Activated T-helper 1 cell treated with anti-CD3 and anti-CD28 coated beads, Interleukin-12 subunit alpha, Interleukin-12 subunit beta, Interleukin-2, Interleukin-4 antibody, amounts not matched to agents 30 ng/mL and 10 ng/mL and 1 ng/mL, durations not matched to agents 14 hours and 24 hours and 36 hours (primary cell): ENCODE measurements at places on chromosomes 7 and 10.
A peak's percentile ranks its signal among the peaks of the same experiment; 100 is the strongest.

DNA sequence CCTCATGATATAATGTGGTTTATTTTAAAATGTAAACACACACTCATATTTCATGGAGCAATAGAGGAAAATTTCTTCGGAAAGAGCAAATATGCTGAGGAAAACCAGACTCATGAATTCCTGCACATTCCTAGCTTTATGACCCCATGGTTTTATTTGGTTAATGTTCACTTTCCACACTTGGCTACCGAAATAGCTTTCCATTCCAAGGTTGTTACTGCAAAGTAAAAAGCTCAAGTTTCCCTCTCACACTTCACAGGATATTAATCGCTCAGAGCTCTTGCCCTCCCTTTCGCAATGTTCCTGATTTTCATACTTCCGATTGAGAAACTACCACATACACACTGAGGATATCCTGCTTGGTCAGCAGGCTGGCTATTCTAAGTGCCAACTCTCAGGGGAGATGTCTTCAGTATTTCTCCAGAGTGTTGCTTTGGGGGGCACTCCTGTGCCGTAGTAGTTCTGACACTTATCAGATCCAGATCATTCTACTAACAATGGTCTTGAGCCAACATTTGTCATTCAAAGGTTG is 77.5 kb upstream of the STEAP1B start:
- peaks cover 15% of the 10 kb centered on the region for H3K4me1 ChIP-seq
- peaks cover 3% of the 10 kb centered on the region for H3K36me3 ChIP-seq
- no peak for DNase-seq
- H3K27me3 ChIP-seq: peaks cover 30% of the 10 kb centered on the region

DNA sequence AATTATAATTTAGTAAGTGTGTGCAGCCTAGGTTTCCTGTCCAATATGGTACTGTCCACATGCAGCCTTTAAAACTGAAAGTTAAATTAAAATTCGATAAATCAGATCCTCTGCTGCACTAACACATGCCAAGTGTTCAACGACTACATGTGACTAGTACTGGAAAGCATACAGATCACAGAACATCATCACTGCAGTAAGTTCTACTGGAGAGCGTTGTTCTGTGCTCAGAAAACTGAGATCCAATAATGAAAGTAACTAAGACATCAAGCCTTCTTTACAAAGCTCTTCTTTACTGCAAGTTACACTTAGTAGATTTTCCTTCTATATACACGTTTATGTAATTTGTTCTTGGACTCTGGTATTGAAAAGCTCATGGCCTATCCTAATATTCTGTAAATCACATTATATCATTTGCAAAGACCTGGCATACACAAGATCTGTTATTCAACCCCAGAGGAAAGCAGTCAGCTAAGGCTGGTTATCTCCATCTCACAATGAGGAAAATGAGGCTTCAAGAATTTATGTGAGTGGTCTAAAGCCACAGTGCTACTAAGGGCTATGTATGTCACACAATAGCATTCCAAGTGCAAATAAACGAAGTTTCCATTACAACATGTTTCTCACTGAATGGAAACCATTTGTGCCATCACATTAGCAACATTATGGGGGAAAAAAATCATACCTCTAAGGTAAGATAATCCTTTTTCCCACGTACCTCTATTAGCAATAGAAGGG is 77.6 kb downstream of the VPS41 start:
- no peak overlapping the region for H3K4me3 ChIP-seq
- DNase-seq: no peak
- H3K27me3 ChIP-seq: peaks cover 2% of the 10 kb centered on the region
- peaks cover 3% of the 10 kb centered on the region for H3K36me3 ChIP-seq
- no peaks in the 10 kb centered on the region for H3K4me1 ChIP-seq

DNA sequence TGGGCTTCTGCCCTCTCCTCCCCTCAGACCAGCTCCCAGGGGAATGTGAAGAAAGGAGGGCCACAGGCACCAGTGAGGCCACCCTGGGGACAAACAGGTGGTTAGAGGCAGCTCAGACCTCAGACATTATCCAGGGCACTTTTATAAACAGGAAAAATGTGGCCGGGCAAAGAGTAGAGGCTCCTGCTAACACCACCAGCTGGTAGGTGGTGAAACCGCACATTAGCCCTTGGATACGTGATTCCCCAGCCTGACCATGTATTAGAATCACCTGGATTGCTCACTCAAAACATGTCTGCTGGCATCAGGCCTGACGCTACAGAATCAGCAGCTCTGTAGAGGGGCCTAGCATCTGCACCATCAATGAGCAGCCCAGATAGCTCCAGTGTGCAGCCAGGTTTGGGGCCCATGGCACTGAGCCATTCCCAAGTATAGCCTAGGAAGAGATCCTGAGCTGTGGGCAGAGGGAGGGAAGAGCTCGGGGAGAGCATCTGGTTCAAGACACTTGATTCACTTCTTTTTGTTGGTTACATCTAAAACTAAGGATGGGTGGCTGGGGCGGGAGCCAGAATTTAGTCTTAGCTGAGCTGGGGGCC is 37.1 kb downstream of the GPR26 start:
- H3K36me3 ChIP-seq: no peaks in the 10 kb centered on the region
- H3K27ac ChIP-seq: no peak overlapping the region
- H3K4me3 ChIP-seq: no peak overlapping the region
- H3K27me3 ChIP-seq: peaks cover 5% of the 10 kb centered on the region
- no peaks in the 10 kb centered on the region for H3K4me1 ChIP-seq
- DNase-seq: no peak

DNA sequence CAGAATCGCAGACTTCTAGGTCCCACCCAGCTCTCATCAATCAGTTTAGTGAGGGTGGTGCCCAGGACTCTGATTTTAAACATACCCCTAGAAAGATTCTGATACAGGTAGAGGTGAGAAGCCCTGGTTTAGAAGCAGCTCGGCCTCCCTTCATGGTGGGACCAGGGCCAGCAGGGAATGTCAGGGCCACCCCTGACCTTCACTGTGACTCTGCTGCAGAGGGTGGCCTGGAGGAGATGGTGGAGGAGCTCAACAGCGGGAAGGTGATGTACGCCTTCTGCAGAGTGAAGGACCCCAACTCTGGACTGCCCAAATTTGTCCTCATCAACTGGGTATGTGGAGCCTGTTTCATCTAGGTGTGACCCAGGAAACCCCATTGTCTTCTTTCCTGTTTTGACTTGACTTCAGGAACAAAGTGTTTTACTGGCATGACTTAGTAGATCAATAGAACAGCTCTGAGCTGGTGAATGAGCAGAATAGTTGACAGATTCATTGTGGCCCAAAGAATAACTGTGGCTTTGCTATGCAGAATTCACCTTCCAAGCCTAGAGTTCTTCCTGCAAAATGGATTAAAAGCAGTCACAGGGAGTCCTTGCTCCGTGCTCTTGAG is 7.2 kb downstream of the DBNL start:
- H3K27ac ChIP-seq: peak overlapping the region; percentile 7
- no peaks in the 10 kb centered on the region for H3K27me3 ChIP-seq
- H3K4me1 ChIP-seq: peaks cover 40% of the 10 kb centered on the region
- H3K4me3 ChIP-seq: no peak overlapping the region
- DNase-seq: no peak

- H3K4me3 ChIP-seq: no peak overlapping the region
- H3K36me3 ChIP-seq: no peaks in the 10 kb centered on the region
- H3K4me1 ChIP-seq: no peaks in the 10 kb centered on the region
- no peaks in the 10 kb centered on the region for H3K27me3 ChIP-seq
- DNase-seq: no peak
Observed at GRCh38 chr10:122213766-122214165, 57.3 kb upstream of the BTBD16 start.

- no peak for DNase-seq
- H3K27me3 ChIP-seq: no peaks in the 10 kb centered on the region
- H3K4me3 ChIP-seq: no peak overlapping the region
- H3K36me3 ChIP-seq: no peaks in the 10 kb centered on the region
- H3K27ac ChIP-seq: no peak overlapping the region
Observed at GRCh38 chr7:141468341-141468740, 82.9 kb upstream of the AGK start.

- peaks cover 14% of the 10 kb centered on the region for H3K4me1 ChIP-seq
- peaks cover 5% of the 10 kb centered on the region for H3K27me3 ChIP-seq
- no peak overlapping the region for H3K4me3 ChIP-seq
- peaks cover 44% of the 10 kb centered on the region for H3K36me3 ChIP-seq
- peak overlapping the region; percentile 87 for H3K27ac ChIP-seq
Observed at GRCh38 chr7:1961701-1962276, 271.0 kb downstream of the MAD1L1 start.

DNA sequence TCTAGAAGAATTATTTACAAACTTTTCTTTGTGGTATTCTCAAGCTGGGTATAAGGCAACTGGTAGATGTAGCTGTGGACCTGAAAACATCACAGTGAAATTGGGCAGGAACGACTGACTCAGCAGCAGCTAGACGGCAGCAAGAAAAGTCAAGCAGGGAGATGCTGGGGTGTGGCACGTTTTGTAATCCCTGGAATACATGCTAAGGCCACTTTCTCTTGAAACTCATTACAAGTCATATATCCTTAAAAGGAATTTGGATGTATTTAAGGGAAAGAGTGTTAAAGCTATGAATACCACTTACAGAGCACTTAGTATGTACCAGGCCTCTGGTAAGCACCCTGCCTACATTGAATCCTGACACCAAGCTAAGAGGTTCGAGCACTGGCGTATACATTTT is 17.4 kb downstream of the BEND7 start:
- H3K4me3 ChIP-seq: no peak overlapping the region
- no peaks in the 10 kb centered on the region for H3K36me3 ChIP-seq
- H3K27me3 ChIP-seq: peaks cover 2% of the 10 kb centered on the region
- DNase-seq: no peak
- no peak overlapping the region for H3K27ac ChIP-seq
- no peaks in the 10 kb centered on the region for H3K4me1 ChIP-seq

DNA sequence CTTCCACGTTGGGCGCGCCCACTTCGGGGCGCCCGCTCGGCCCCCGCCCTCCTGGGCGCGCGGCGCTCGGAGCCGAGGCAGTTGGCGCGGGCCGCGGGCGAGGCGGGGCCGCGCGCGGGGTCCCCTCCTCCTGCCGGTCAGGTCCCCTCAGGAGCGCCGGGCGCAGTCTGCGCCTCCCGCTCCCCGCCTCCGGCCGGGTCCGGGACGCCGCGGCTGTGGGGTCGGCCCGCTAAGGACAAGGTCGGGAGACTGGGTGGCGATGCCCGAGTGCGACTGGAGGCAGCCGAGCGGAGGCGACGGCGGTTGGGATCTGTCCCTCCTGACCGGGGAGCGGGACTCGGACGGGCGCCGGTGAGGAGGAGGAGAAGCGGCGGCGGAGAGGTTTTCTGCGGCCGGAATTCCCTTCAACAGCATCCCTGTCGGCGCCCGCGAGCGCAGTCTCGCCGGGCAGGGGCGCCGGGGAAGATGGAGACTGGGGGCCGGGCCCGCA is at the start of gene ATRNL1:
Gene ATRNL1 (plus strand): TSS at position 80 of the 490 bp plus-strand sequence. CDS start 386 bp downstream, at position 466.
- no peaks in the 10 kb centered on the region for H3K36me3 ChIP-seq
- H3K4me1 ChIP-seq: no peaks in the 10 kb centered on the region
- DNase-seq: no peak
- peak within 1 kb of the TSS; percentile 79 for H3K4me3 ChIP-seq
- H3K27ac ChIP-seq: peak within 1 kb of the TSS; percentile 20

- H3K27ac ChIP-seq: no peak overlapping the region
- no peaks in the 10 kb centered on the region for H3K27me3 ChIP-seq
- no peak for DNase-seq
- H3K4me3 ChIP-seq: no peak overlapping the region
Observed at GRCh38 chr7:7861211-7861633, 107.4 kb upstream of the GLCCI1 start.

- H3K36me3 ChIP-seq: peaks cover 2% of the 10 kb centered on the region
- peak overlapping the region; percentile 90 for H3K4me3 ChIP-seq
- H3K27me3 ChIP-seq: peaks cover 12% of the 10 kb centered on the region
- H3K27ac ChIP-seq: peak overlapping the region; percentile 86
Observed at GRCh38 chr10:136465-136762, 1.2 kb downstream of the ZMYND11 start.

GRCh38 chr7:150999497-151000230 is 8.8 kb downstream of the NOS3 start:
- H3K36me3 ChIP-seq: peaks cover 1% of the 10 kb centered on the region
- peaks cover 6% of the 10 kb centered on the region for H3K4me1 ChIP-seq
- DNase-seq: no peak
- no peaks in the 10 kb centered on the region for H3K27me3 ChIP-seq

- H3K27me3 ChIP-seq: peaks cover 2% of the 10 kb centered on the region
- peaks cover 2% of the 10 kb centered on the region for H3K36me3 ChIP-seq
- DNase-seq: no peak
- peak overlapping the region; percentile 49 for H3K4me3 ChIP-seq
- peak overlapping the region; percentile 86 for H3K27ac ChIP-seq
Observed at GRCh38 chr7:6554848-6555247, 3.6 kb upstream of the GRID2IP start.

DNA sequence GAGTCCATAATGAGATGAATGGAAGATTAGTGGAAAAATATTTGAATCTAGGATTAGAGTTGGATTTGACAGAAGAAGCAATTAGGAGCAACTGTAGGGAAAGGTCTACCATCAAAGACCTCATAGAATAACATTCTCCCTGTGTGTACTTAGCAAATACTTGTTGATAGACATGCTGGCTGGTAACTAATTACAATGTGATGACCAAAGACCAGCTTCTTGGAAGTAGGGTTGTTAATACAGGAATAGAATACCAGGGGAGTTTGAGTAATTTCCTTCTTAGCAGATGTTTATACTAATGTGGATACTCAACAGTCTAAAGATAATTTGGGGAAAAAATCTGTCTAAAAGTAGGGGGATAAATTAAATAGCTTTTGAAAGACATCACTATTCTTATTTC is 357.5 kb upstream of the BMPER start:
- H3K36me3 ChIP-seq: no peaks in the 10 kb centered on the region
- DNase-seq: no peak
- H3K4me1 ChIP-seq: no peaks in the 10 kb centered on the region
- H3K4me3 ChIP-seq: no peak overlapping the region

DNA sequence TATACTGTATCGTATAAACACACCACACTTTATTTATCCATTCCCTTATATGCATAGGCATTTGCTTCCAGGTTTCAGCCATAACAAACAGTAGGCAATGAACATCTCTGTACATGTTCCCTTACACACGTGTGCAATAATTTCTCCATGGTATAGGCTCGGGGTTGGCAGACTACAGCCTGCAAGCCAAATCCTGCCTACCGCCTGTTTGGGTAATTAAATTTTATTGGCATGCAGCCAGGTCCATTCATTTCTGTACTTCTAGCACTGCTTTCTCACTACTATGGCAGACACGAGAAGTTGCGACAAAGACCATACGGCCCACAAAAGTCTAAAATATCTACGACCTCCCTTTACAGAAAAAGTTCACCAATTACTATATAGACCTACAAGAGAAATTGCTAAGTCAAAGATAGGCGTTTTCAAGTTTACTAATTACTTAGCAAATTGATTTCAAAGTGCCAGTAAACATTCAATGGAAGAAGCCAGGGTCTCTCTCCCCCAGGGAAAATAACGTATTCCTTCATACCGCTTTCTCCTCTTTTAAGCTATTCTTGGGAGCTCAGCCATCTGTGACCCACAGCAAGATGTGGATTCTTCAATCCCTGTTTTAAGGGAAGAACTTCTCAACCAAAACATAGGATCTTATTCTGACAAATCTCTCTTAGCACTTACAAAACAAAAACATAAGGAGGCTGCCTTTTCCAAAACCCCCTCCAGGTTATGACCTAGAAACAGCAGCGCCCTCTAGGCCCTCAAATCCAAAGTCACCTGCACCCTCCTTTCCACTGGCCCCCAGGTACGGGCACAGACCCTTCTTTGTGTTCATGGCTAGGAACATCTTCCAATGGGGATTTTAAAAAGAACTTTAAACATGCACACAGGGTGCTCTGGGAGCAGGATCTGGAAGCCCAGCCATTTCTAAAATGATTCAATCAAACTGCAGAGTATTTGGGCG is 100.5 kb downstream of the FGFR2 start:
- no peak for DNase-seq
- no peaks in the 10 kb centered on the region for H3K27me3 ChIP-seq
- H3K4me1 ChIP-seq: no peaks in the 10 kb centered on the region
- no peaks in the 10 kb centered on the region for H3K36me3 ChIP-seq
